Naive thymus-derived CD4-positive, alpha-beta T cell (primary cell): ENCODE measurements at places on chromosomes 12 and 14. TPM values are rescaled to one million over a fixed set of nuclear protein-coding genes. Genes with fewer than 3 reads are reported as not detected.

- DNase-seq, result no peak
These were observed 8.2 kb downstream of the CAMKK2 start for GRCh38 chr12:121288158-121288845.

DNA sequence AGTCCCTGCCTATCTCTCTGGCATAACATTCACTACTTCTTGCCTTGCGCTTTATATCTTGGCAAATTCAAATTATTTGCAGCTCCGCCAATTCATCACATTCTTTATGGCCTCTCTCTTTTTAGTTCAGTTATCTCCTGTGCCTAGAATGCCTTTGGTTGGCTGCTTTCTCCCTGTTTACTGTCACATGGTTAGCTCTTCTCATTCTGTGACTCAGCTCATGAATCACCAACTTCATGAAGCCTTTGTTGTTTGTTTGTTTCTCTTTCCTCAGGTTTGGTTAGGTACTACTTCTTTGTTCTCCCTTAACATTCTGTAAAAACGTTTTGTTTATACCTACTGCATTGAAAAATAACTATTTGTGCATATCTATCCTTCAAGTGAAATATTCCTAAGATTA, 376.5 kb upstream of the GARIN6 start:
- DNase-seq, result no peak

GRCh38 chr14:54652605-54653052, 85.7 kb downstream of the SAMD4A start:
- no peak for DNase-seq

Gene SLC25A47
- not detected for total RNA-seq

Gene KRT72
- total RNA-seq, result 2.0 and 2.1 TPM in 2 replicates

Gene AKAP6
- 7.8 TPM for total RNA-seq

DNA sequence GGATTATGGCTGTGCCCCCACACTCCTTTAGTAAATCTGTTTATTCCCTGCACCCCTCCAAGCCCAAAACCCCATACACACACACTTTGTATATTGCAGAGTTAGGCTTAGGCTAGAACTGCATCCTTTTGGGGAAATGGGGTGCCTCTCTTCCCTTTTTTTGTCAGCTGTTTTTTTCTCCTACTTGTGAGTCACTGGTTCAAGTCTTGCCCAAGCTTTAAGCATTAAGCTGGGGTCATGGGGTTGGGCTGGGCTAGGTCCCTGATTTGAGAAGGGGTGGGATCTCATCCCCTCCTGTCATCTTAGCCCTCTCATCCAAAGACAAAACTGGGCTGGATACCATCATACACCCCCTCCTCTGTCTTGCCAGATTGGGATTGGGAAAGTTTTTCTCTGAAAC, 1.6 kb downstream of the LRP1 start:
- no peak for DNase-seq

DNA sequence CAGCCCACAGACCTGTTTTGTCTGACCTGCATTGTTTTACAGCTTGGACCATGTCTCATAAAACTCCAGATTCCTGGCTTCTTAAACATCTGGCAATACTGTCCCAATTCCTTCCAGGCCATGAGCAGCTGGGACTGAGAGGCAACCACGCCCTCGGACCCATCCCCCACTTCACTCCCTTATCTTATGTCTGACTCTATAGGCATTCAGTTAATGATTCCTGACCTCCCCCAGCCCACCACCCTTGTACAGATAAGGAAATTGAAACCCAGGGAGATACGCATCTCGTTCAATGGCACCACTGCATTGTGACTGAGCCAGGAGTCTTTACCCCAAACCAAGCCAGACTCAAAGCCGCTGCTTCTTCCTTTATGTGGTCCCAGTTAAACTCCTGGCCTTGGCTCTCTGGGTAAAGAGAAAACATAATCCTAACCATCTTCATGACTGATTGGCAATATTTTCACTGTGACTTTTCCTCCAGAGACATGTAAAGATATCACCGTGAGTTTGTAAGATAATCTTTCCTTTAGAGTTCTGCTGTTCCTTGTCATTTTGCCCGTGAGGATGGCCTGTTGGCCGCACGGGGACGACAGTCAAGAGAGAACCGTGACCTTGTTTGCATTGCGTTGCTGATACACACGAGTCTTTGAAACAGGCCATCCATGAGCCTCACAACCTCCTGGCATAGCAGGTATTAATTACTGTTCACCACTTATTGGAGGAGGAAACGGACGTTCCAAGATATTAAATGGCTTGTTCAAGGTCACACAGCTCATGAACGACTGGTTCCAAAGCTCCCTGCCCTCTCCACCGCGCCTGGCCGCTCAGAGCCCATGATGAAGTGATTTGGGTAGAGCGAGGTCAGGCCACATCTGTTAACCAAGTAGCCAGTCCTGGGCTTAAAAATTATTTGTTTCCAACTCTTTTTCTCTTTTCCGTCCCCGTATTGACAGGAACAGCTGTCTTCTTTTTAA, 39.4 kb downstream of the MAP1LC3B2 start:
- no peak for DNase-seq

DNA sequence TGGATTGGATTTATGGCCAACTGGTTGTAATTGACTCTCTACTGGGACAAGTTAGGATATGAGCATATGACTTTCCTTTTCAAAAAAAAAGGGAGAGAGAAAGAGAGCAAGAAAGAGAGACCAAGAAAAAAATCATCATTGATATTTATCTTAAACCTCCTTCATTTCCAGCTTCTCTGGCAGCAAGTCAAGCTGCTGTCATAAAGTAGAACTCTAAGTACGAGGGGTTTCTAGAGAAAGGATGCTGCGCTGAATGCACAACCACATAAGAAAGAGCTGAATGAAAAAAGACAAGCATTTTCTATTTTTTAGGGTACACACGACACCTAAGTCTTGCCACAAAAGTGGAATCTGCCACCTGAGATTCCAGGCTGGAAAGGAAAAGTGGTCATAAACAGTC, 182.6 kb downstream of the SLC25A21 start:
- no peak for DNase-seq

GRCh38 chr12:106287364-106287763, 15.2 kb upstream of the TCP11L2 start:
- no peak for DNase-seq

DNA sequence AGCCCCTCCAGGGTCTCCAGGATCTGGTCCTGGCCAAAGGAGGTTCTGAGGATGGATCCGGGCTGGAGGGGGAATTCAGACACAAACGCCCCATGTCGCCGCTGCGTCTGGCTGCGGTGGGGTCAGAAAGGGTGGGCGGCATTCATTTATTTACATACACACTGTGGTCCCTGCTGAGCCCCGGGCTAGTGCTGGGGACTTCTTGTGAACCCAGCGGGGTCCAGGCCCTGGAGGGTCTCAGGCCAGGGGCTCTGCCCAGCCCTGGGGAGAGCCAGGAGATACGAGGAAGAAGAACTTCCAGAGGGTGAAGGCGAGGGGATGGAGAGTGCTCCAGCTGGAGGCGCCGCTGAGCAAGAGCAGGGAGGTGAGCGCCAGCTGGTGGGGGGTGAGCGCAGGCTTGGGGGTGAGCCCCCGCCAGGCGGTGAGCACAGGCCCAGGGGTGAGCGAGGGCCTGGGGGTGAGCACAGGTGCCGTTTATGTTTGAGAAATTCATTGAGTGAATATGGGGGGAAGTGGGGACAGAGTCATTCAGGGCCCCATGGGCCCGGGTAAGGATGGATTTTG, 68.1 kb downstream of the NCOR2 start:
- no peak for DNase-seq

- DNase-seq, result no peak
These were observed 350.7 kb upstream of the DCN start for GRCh38 chr12:91533366-91533765.

GRCh38 chr14:90658541-90658967, 157.7 kb downstream of the TTC7B start:
- no peak for DNase-seq

DNA sequence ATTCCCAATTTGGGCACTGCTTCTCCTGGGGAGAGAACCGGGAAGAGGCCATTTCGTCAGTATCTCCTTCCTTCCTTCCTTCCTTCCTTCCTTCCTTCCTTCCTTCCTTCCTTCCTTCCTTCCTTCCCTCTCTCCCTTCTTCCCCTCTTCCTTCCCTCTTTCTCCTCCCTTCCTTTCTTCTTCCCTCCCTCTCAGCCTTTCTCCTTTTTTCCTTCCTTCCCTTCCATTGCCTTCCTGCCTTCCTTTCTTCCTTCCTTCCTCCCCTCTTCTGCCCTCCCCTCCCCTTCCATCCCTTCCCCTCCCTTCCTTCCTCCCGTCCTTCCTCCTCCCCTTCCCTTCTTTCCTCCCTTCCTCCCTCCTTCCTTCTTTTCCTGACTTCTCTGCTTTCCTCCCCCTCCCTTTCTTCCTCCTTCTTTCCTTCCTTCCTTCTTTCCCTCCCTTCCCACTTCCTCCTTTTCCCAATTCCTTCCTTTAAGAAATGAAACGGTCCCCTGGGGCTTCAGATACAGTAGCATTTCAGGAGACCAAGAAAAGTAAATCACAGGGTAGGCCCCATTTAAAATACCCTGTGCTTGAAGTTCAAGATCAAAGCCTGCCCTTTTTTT, 71.8 kb downstream of the ACACB start:
- DNase-seq, result no peak

Gene ADSS1
- total RNA-seq, result 2.7 TPM

Gene SALL2
- total RNA-seq, result 3.1 TPM

Gene PARP11
- total RNA-seq, result 21.5 TPM

DNA sequence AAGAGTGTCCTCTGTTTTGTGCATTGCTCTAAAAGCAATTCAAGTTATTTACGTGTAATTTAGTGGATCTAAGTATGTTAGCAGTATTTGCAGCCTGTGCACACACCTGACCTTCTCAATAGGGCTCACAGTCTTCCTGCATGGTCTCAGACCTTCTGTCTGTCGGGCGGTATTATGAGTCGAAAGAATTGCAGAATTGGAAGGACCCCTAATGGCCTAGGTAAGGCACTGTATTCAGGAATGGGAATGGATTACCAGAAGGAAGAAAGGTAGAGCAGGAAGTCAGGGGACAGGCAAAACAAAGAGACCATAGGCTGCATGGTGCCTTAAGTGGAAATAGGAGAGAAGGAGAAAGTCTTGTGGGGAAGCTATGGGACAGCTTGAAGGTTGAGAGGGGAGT, 341.6 kb downstream of the VRK1 start:
- no peak for DNase-seq

GRCh38 chr14:52607061-52607460, 54.4 kb downstream of the GPR137C start:
- no peak for DNase-seq

DNA sequence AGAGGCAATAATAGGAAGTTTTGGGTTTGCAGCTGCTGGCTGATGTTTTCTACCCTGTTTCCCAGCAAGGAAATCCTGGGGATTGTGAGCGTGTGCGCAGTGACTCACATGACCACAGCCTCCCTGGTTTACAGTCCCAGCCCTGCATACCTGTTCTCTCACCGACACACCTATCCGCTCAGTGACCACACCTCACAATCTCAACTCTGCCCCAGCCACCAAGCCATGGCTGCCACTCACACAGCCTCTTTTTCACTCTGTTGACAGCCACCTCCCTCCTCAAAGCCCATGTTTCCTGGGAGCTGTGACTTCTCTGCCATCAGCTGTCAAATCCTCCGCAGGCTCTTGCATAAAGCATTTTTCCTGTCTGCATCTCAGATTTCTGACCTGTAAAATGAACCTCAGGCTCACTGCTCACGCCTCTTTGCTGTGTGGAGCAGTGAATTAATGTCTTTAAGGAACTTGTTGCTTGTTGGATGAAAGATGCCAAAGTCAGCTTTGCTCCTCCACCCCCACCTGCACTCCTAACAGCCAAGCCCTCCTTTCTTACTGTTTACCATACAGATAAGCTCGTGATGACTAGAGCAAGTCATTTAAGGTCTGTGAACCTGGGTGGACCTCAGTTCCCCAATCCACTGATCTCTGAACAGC, 43.5 kb downstream of the B4GALNT3 start:
- no peak for DNase-seq

Gene MSI1
- total RNA-seq, result not detected

DNA sequence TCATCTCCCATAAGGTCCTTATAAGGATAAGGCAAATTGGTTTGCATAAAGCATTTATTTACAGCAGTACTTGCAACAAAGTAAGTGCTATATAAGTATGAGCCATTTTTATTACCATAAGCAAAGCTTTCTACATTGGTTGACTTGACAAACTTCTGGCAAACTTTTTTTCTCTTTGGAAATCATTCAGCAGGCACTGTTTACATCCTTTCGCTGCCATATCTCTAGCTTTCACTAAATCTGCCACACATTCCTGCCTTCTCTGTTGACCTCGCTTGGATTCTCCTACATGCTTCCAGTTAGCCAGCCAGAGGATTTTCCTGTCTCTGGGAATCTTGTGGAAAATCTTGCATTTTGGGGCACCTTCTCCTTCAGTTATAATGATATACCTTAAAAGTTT, 21.8 kb upstream of the HDAC7 start:
- DNase-seq, result no peak

DNA sequence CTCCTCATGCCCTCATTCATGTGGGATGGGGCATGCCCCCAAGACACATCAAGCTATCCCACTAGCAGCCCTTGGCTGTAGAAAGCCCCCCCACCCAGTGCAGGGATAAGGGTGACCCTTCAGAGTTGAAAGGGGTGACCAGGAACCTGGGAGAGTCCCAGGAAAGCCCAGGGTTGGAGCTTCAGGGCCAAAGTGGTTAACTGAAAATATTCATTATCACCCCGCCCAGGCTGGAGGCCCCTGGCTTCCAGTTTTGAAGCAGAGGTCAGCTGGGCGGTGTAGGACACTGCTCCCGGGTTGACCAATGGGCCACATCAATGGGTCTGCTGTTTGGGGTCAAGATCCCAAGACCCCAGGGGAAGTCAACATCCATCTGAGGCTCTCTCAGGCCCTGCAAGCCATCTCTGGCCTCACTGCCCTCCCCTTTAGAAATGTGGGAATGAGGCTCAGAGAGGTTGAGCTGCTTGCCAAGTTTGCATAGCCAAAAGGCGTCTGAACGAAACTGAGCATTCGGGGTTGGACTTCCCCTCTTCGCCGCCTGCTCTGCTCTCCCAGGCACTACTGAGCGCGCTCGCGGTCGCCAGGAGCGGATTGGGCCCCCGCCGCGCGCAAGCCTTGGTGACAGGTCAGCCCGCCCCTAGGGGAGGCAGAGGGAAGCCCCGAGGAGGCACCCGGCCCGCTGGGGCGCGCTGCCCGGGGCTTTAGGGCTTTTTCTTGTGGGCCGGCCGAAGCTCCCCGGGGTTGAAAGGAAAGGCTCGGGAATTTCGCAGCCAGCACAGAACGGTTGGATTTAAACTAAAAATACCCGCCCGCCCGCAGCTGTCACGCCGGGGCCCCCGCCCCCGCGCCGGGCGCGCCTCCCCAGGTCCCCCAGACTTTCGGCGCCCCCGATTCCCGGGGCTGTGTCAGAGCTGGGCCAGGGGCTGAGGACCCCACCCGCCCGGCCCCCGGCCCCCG, 576 bp downstream of the SYNE3 start:
- DNase-seq, result peak; percentile 67

- no peak for DNase-seq
These were observed 135.4 kb downstream of the SYT10 start for GRCh38 chr12:33304176-33304575.

- no peak for DNase-seq
These were observed 87.3 kb downstream of the TMX1 start for GRCh38 chr14:51327376-51327775.

Gene SLC6A15
- not detected for total RNA-seq
